Activated CD8-positive, alpha-beta memory T cell treated with anti-CD3 and anti-CD28 coated beads, Interleukin-2, amount 50 U/mL, for 4 hours (primary cell): ENCODE measurements at places on chromosomes 5 and 9.

DNA sequence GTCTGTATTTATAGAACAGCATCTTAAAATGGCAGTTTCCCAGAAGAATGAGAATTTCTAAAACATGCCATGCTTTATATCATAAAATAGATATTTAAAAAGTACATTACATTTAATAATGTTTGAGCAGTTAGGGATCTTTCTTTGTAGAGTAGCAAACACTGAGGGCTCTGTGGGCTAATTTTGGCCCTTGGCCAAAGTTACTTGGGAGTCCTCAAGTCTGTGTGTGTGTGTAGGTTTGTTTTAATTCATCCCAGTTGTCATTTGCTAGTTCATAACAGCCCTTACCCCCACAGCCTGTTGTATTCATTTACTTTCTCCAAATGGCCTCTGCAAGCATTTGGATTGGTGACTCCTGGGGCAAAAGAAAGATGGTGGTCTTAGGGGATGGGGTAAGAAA, 576.4 kb upstream of the SGCD start:
- DNase-seq: no peak

DNA sequence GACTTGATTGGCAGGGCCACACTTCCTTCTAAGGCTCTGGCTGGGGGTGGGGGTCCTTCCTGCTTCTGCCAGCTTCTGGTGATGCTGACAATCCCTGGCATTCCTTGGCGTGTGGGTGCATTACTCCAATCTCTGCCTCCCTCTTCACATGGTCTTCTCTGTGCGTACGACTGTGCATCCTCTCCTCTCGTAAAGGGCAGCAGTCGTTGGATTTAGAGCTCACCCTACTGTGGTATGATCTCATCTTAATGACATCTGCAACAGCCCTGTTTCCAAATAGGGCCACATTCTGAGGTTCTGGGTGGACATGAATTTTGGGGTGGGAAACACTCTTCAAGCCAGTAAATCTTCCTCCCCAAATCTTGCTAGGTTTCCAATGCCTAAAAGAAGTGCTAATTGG, 36.8 kb downstream of the ROPN1L start:
- DNase-seq: no peak

- DNase-seq: no peak
Observed at GRCh38 chr9:127159325-127159801, 36.9 kb upstream of the ANGPTL2 start.

DNA sequence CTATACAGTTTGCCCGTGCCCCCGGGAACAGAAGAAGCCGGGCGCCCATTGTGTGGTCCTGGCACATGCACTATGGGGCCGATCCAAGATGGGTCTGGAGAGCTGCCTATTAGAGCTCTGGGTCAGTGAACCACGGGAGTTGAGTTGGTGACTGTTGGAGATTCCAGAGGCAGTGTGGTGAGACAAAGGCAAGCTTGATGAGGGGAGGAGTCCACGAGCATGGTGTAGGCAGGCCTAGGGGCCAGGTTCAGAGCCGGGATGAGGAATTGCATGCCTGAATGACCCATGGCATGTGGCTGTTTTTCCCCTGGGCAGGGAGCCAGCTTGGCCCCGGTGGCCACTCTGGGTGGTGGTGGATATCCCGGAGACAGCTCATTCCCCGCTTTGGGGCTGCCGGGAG, 84.4 kb upstream of the STC2 start:
- no peak for DNase-seq

GRCh38 chr5:52043137-52043536, 659.9 kb downstream of the ISL1 start:
- DNase-seq: no peak

DNA sequence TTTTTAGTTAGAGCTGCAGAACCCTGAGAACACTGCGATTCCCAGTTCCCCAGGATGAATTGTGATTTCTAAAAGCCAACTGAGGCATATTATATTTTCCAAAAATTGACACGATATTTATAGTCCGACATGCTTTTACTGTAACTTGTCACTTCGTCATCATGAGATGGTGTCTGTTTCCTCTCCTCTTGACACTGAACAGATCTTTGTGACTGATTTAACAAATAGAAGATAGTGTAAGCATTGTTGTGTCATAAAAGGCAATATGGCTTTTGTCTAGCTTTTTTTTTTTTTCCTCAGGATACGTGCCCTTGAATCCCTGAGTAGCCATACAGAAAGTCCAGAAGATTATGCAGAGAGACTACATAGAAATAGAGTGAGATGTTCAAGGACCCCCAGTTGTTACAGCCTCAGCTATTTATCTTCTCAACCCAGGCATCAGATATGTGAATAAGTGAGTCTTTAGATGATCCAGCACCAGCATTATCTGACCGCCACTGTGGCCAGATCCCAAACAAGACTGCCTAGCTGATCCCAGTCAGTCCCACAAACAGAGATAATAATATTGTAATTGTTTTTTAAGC, 27.8 kb upstream of the CCL21 start:
- no peak for DNase-seq

DNA sequence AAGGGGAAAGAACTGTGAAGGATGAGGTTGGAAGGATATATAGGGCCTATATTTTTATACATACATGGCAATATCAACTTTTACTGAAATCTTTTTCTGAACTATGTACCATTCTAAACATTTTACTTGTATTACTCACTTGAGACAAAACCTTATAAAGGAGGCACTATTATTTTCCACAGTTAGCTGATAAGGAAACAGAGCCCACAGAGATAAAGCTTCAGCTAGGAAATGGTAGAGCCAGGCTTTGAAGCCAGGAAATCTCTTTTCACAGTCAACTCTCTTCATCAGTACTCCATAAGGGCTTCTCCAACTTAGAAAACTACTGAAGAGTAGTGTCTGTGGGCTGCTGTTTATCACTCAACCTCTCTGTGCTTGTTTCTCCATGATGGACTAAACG, 613.7 kb downstream of the PRELID2 start:
- DNase-seq: no peak
